ENCODE measurements at places on chromosomes 2 and 18. TPM values are rescaled to one million over a fixed set of nuclear protein-coding genes. Genes with fewer than 3 reads are reported as not detected.
A peak's percentile ranks its signal among the peaks of the same experiment; 100 is the strongest.

NOSTRIN gene
- total RNA-seq: 1.6 TPM

DNA sequence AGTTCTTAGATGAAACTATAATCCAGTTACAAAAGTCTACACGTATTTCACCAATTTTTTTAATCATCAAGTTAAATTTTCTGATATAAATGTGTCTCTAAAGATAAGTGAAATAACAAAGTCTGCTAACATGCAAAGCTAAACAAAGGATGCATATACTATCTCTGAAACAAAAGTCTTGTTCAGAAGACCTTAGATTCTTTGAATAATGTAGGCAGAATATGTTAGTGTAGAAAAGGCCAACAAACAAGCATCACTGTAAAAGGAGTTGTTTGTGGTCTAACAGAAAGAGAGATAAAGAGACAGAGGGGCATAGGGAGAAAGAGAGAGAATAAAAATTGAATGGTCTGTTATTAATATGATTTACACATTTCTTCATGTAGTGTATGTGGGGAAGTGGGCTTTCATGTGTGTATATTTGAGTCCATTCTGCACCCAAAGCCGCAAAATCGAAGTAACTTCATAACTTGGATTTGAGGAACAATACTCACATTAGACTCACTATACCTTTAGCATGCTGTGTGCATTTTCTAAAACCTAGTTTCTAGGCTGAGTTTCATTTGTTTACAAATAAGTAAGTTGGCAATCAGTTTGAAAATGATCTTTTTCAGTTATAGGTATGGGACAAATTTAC is 734.8 kb upstream of the REG3G start:
- DNase-seq: no peak

DNA sequence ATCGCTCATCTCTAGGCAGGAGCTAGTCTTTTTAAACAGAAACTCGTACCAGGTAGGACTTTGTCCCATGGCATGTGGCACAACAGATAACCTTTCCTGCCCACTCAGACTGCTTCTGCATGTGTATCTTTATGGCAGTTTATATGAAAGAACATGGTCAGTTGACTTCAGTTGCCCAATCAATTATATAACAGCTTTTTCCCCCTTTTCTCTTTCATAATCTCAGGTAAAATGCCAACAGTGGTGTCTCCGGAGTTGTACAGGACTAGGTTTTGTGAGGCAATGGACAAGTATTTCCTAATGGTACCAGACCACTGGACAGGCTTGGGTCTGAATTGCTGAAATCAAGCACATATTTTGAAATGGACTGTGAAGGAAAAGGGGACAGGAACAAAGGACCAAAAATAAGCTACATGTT is 51.6 kb upstream of the PTH2R start:
- DNase-seq: no peak

- DNase-seq: peak; percentile 81
Measured at GRCh38 chr18:7577706-7578105, 10.6 kb downstream of the PTPRM start.

DNA sequence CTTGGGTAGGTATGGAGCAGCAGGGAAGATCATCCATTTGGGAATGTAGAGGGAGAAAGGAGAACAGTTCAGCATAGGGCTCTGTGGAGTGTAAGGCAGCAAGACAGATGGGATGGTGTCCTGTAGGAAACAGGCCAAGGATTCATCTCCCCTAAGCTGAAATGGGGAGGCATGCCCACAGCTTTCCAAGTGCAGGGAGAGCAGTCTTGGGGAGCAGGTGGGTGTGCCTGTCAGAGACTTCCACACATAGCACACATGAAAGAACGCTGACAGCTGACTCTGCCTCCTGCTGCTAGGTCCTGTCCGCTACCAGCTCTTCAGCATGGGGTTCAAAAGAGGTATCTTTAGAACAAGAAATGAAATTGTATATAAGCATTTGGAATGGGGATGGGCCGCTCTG is 9.0 kb downstream of the SETBP1 start:
- DNase-seq: no peak

GRCh38 chr2:218607436-218608115 is at the start of gene PLCD4:
PLCD4 (plus strand) TSS chr2:218607899; CDS start chr2:218615740, 7,841 bp downstream.
- DNase-seq: peak; percentile 62
